ENCODE measurements at places on chromosomes 13 and 19. TPM values are rescaled to one million over a fixed set of nuclear protein-coding genes. Genes with fewer than 3 reads are reported as not detected.
A peak's percentile ranks its signal among the peaks of the same experiment; 100 is the strongest.

GRCh38 chr19:48698046-48698445 is 2.3 kb downstream of the FUT2 start:
- no peak for DNase-seq

- no peak for DNase-seq
Measured at GRCh38 chr19:38290631-38291147, 13.4 kb upstream of the C19orf33 start.

DNA sequence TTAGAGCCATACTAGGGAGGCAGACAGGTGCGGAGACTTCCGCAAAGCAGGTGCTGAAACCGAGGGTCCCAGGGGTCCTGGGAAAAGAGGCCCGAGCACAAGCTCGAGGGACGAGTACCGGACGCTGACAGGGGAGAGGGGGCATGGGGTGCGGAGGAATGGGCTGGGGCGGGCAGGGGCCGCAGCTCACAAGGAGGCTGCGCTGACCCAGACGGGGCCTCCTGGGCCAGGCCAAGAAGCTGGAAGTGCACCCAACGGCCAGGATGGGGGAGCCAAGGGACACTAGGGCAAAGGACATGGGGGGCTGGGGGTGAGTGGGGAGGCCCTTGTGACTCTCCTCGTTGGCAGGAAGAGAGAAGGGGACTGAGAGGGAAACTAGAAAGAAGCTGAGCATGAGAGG is 1.8 kb downstream of the POLR2E start:
- DNase-seq: no peak

- DNase-seq: no peak
Measured at GRCh38 chr13:84574851-84575250, 692.6 kb upstream of the SLITRK1 start.

GRCh38 chr13:53005626-53006025 is 23.0 kb upstream of the OLFM4 start:
- DNase-seq: no peak

DNA sequence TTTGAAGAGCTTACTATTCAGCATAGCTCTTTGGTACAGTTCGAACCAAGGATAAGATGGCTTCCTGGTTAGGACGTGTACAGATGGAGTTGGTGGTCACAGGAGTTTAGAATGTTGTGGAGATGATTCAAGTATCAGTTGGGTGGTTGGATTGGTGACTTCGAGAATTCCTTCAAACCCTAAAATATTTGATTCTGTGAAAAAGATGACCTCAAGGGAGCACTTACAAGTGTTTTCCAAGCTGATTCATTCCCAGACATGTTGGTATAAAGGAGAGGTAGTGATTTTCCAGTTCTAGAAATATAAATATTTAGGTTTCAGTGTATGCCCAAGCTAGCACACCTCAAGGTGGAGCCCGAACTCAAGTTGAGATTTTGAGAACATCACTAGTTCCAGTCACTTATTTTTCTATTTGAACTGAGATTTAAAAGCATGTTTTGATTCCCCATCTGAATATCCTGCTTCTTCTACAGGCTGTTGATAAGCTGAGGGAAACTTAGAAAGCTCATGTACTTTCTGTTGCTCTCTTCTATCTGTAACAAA is 306.1 kb downstream of the DCT start:
- DNase-seq: no peak

- no peak for DNase-seq
Measured at GRCh38 chr13:49140910-49141611, 79.1 kb upstream of the MLNR start.

GRCh38 chr19:48598996-48599700 is 7.4 kb upstream of the SPACA4 start:
- DNase-seq: no peak

GRCh38 chr13:46160471-46161066 is 21.4 kb downstream of the LCP1 start:
- DNase-seq: peak; percentile 60

- no peak for DNase-seq
Measured at GRCh38 chr13:31365630-31366029, 165.9 kb downstream of the B3GLCT start.

- DNase-seq: no peak
Measured at GRCh38 chr13:47480951-47481350, 520.1 kb downstream of the SUCLA2 start.

GRCh38 chr19:19006213-19006612 is 27.1 kb downstream of the SUGP2 start:
- no peak for DNase-seq

DNA sequence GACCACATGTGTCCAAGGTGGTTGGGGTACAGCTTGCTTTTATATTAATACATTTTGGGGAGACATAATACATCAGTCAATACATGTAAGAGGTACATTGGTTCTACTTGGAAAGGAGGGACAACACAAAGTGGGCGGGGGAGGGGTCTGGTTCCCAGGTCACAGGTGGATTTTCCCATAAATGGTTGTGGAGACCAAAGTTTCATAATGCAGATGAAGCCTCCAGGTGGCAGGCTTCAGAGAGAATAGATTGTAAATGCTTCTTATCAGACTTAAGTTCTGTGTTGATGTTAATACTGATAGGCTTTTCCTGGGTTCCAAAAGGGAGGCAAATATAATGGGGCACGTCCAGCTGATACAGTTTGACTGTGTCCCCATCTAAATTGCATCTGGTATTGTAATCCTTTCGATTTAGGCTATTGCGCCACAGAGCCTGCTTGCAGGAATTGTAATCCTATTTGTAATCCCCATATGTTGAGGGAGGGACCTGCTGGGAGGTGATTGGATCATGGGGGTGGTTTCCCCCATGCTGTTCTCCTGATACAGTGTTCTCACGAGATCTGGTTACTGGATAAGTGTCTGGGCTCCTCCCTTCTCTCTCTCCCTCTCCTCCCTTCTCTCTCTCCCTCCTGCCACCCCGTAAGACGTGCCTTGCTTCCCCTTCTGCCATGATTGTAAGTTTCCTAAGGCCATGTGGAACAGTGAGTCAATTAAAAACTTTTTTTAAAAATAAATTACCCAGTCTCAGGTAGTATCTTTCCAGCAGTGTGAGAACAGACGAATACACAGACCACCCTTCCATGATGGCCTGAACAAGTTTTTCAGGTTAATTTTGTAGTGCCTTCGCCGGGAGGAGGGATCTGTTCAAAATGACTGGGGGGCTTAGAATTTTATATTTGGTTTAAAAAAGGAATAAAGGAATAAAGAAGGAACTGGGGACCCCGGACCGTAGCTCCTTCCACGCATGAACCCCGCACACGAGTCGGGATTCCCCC is 44.9 kb downstream of the ZNF823 start:
- peak; percentile 1 for DNase-seq

GRCh38 chr19:45955905-45956608 is 17.6 kb downstream of the NOVA2 start:
- DNase-seq: no peak

DNA sequence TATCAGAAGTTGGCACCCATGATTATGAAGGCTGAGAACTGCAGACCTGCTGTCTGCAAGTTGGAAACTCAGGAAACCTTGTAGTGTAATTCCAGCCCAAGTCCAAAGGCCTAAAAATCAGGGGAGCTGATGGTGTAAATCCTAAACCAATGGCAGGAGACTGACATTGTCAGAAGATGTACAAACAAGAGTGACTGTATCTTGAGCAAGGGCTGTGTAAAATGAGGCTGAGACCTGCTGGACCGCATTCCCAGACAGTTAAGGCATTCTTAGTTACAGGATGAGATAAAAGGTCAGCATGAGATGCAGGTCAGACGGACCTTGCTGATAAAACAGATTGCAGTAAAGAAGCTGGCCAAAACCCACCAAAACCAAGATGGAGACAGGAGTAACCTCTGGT is 147.7 kb downstream of the COG6 start:
- no peak for DNase-seq

DNA sequence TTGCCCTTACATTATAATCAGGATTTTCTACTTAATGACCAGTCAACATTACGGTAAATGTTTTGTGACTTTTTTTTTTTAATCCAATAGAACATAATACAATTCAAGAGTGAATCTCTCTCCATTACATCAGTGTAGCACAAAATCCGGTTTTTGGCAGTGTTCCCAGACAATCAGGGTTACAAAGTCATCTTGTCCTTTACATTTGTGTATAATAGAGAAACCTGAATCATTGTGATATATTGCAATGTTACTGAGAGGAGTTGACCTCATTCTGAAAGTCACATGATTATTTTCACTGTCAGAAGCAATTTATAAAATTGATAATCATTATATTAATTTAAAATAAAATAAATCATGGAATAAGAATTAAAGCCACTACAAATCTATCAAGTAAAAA is 1346.0 kb upstream of the SPRY2 start:
- DNase-seq: no peak

- no peak for DNase-seq
Measured at GRCh38 chr13:111900390-111901131, 166.4 kb upstream of the SOX1 start.

DNA sequence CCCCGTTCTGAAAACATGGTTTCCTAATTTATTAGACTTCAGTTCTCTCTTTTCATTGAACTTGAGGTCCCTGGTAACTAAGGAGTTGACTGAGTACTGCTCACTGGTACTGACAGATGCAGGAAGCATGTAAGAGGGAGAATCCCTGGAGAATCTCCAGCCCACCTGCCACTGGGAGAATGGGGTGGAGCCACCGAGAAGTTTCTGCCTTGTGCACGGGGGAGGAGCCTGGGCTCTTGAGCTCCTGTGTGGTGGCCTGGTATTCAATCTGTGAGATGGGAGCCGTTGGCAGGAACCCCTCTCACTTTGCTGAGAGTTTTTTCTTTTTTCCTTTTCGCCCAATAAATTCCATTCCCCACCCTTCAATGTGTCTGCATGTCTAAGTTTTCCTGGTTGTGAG is 13.2 kb upstream of the AKAP11 start:
- DNase-seq: no peak

GRCh38 chr13:37791699-37792098 is 77.9 kb downstream of the TRPC4 start:
- no peak for DNase-seq

DNA sequence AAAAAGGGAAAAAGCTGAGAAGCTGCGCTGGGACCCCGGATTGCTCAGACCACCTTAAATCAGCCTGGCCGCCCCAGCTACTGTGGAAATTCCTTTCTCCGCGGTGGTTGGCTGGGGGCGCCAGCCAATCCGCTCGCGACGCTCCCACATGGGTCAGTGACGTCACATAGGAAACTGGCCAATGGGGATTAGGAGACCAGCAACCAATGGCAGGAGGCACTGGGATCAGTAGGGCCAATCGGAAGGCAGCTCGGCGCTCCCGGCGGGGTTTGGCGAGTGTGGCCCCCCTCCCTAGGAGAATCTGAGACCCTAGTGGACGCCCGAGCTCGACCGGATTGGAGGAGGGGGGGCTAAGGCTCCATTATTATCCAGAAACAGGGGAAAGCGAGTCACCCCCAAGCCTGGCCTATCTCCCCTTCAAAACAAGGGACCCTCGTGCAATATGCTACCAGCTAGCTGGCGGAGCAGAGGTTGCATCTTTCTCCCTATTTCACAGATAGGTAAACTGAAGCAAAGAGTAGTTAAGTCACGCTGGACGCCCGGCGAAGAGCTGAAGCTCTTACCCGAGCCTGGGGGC is 6.5 kb upstream of the TLE2 start:
- DNase-seq: peak; percentile 100

GRCh38 chr19:32022044-32022640 is 323.3 kb upstream of the ZNF507 start:
- no peak for DNase-seq

DNA sequence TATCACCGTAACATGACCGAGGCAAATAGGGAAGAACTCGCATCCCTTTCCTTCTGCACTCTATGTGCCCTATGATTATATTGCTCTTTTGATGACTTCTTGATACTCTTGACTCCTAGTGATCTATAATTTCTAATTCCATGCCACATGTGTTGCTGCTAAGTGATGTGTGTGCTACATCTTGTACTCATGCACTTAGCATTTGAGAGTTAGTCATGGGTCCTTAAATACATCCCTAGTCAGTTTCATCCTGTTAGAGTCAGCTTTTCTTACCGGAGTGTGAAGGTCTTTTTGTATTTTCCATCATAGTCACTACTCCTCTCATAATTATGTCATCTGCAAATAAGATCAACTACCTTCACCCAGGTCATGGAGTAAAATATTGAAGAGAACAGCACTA is 30.2 kb downstream of the RXFP2 start:
- no peak for DNase-seq

DNA sequence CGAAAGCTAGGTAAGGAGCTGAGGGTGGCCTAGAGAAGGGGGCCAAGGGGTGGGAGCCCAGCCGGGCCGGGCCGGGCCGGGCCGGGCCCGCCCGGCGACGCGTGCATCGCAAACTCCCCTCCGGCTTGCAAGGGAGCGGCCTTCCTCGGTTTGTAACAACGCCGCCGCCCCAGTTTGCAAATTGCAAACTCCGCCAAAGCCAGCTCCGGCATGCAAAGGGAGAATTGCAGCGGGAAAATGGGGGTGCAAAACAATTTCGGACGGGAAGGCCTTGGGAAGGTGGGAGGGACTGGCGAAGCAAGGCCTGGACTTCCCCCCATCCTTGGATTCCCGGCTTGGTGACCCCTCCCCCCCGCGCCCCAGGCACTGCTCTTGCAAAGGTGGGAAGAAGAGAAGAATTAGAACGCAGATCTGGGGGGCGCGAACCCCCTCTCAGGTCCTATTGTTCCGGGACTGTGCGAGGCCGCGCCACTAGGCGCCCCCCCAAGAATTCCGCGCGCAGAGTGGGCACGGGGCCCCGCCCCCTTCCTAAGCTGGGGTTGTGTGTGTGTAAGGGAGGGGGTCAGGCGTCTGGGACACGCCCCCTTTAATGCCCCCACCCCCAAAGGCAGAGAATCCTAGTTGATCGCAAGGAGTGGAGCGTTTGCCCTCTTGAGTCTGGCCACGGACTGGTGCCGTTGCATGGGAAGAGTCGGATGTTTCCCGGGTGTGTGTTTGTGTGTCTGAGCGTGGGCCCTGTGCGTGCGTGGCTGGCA is 926 bp downstream of the PRR12 start:
- DNase-seq: no peak

GIPR gene
- polyA plus RNA-seq: 0.47 TPM

RFPL4AL1 gene
- polyA plus RNA-seq: not detected

KCNRG gene
- 1.8 TPM for polyA plus RNA-seq

SLC17A7 gene
- polyA plus RNA-seq: 0.31 TPM

ZNF763 gene
- polyA plus RNA-seq: 7.2 TPM

IGFL4 gene
- polyA plus RNA-seq: 0.35 TPM

PALM3 gene
- polyA plus RNA-seq: 23.1 TPM

NLRP9 gene
- not detected for polyA plus RNA-seq

ZNF541 gene
- polyA plus RNA-seq: 0.22 TPM

UHRF1 gene
- 30.6 TPM for polyA plus RNA-seq

TPTE2 gene
- 0.23 TPM for polyA plus RNA-seq

Data from right renal cortex interstitium (tissue), 3 donors.